B cell (primary cell): ENCODE measurements at places on chromosomes 7 and 10. TPM values are rescaled to one million over a fixed set of nuclear protein-coding genes. Genes with fewer than 3 reads are reported as not detected.

The DCLRE1C gene
- 58.8 and 61.8 TPM in 2 replicates for total RNA-seq

- no peaks in the 10 kb centered on the region for H3K4me1 ChIP-seq
- no peaks in the 10 kb centered on the region for H3K27me3 ChIP-seq
- H3K36me3 ChIP-seq: no peaks in the 10 kb centered on the region
These were observed 734.4 kb downstream of the PCDH15 start for GRCh38 chr10:54066646-54067045.

DNA sequence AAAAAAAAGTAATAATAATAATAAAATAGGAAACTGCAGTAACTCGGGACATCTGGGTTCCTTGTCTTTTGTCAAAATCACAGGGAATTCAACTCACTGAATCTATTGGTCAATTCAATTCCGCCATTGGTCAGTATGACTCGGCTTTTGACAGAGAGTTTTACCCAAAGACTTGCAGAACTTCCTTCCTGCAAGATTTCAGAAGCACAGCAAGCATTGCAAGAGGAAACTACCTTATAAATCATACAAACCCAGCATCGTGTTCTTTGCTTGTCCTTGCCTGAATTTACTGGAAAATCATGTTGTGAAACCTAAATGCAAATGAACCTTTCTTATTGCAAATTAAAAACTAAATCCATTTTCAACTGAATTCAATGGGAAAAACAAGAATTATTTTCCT lies 15.5 kb downstream of the KLF6 start:
- peaks cover 7% of the 10 kb centered on the region for H3K36me3 ChIP-seq
- DNase-seq: no peak
- no peaks in the 10 kb centered on the region for H3K27me3 ChIP-seq
- H3K27ac ChIP-seq: no peak overlapping the region
- H3K4me1 ChIP-seq: peaks cover 9% of the 10 kb centered on the region
- H3K4me3 ChIP-seq: no peak overlapping the region

DNA sequence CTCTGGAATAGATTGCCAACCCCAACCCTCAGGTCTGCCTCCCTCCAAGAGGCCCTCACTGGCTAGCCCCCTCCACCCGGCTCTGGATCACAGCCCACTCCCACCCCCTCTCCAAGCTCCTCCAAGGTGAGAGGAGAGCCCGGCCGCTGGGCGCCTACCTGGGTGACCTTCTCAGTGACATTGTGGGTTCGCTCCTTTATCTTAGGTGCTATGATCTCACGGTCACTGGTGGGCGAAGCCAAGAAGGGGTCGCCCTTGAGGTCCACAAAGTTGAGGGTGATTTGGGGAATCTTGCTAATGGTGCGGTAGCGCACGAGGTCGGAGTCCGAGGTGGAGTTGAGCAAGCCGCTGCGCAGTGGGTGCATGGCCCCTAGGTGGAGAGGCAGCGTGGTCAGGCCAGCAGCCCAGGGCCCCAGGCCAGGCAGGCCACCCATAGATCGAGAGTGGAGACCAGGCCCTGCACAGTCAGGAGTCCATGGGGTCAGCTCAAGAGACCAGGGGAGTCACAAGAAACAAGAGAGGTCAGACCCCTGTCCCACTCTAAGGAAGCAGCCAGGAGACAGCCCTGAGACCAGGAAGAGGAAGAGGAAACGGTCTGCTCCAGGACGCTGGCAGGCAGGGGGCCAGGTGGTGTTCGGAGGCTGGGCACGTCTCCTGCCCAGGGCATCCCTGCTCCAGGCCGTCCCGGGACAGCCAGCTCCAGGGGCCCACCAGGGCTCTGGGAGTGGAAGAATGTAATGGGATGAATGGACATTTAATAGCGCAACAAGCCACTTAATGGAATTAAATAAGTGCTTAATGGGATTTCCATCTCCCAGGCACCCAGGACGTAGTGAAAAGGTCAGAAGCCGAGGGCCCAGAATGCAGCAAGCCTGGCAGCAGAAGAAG lies 20.7 kb downstream of the KCNH2 start:
- no peak for DNase-seq
- H3K4me3 ChIP-seq: no peak overlapping the region
- H3K27me3 ChIP-seq: no peaks in the 10 kb centered on the region

The EN2 gene
- total RNA-seq: not detected in 2 replicates

The MMD2 gene
- not detected in 2 replicates for total RNA-seq

The PDZD7 gene
- total RNA-seq: 0.69 and 0.85 TPM in 2 replicates
